GM23248 (cell line): ENCODE measurements at places on chromosomes 2 and 18. TPM values are rescaled to one million over a fixed set of nuclear protein-coding genes. Genes with fewer than 3 reads are reported as not detected.
A peak's percentile ranks its signal among the peaks of the same experiment; 100 is the strongest.

DNA sequence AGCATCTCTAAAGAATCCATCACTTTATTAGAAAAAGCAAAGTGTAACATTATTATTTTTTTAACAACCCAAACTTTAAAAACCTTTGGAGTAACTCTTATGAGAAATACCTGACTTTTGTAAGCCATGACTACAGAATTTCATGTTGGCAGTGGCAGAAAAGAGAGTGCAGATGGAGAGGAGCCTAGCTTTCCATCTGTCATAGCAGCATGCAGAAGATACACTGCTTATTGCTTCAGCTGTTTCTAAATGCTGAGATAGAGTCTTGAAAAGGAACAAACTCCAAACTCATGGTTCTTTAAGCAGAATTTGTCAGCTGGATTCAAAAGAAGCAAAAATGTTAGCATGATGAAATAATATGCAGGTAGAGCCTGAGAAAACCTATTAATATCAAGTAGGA is 1130.3 kb downstream of the DPP10 start:
- no peaks in the 10 kb centered on the region for H3K36me3 ChIP-seq
- no peaks in the 10 kb centered on the region for H3K4me1 ChIP-seq
- H3K27me3 ChIP-seq: no peaks in the 10 kb centered on the region
- DNase-seq: no peak
- H3K4me3 ChIP-seq: no peak overlapping the region
- H3K27ac ChIP-seq: no peak overlapping the region

DNA sequence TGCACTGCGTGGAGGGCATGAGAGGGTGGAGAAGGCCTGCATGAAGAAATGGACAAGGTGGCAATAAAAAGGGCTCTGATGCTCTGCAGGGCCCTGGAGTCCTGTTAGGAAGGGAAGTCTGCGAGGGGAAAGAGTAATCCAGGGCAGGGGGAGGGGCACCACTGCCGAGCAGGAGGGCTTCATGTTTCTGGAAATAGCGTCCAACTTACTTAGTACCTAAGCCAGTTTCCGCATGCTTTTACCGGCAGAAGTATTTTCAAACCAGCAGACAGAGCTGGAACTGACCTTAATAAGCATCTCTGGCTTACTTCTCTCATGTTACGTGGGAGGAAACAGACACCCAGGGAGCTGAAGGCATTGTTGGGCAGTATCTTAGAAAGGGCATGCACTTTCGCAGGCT is 156.7 kb downstream of the GALNT14 start:
- no peak overlapping the region for H3K4me3 ChIP-seq
- H3K36me3 ChIP-seq: no peaks in the 10 kb centered on the region
- H3K27ac ChIP-seq: no peak overlapping the region
- H3K4me1 ChIP-seq: peaks cover 8% of the 10 kb centered on the region
- DNase-seq: no peak

GRCh38 chr18:78983512-78983911 is 3.9 kb downstream of the SALL3 start:
- H3K27ac ChIP-seq: no peak overlapping the region
- DNase-seq: no peak
- no peaks in the 10 kb centered on the region for H3K4me1 ChIP-seq
- no peaks in the 10 kb centered on the region for H3K36me3 ChIP-seq
- no peak overlapping the region for H3K4me3 ChIP-seq

The FABP1 gene
- not detected in 2 replicates for total RNA-seq

DNA sequence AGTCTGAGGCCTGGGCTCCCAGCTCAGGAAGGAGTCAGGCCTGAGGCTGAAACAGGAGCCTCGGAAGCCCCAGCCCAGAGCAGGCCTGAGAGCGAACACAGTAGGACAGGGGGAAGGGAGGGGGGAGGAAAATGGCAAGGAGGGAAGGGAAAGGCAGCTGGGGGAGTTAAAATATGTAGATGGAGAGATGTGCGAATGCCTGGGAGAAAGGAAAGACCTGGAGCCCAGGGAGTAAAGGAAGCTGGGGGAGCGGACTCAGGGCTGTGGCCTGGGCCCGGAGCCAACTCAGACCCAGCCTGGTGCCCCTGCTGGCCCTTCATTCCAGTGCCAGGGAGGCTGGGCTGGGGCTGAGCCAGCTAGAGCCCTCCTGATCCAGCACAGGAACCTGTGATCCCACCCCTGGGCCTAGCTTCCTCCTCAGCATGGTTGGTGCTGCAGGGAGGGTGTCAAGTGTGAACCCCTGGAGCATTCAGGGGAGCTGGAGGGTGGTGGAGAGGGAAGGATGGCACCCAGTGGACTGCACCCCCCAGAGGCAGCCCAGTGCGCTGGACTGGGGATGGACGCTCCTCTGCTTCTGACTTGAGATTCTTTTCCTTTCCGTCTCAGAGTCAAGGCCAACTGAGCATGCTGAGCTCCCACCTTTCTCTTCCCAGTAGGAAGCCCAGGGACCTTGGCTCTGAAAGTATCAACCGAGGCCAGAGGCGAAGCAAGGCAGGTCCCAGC is 46.3 kb downstream of the EMX1 start:
- H3K27me3 ChIP-seq: no peaks in the 10 kb centered on the region
- no peaks in the 10 kb centered on the region for H3K36me3 ChIP-seq
- H3K4me1 ChIP-seq: no peaks in the 10 kb centered on the region
- no peak overlapping the region for H3K4me3 ChIP-seq
- no peak for DNase-seq

- H3K27ac ChIP-seq: no peak overlapping the region
- peaks cover 8% of the 10 kb centered on the region; the same call in 1 of the 2 replicates for H3K4me1 ChIP-seq
- DNase-seq: no peak
- H3K36me3 ChIP-seq: no peaks in the 10 kb centered on the region
- no peaks in the 10 kb centered on the region for H3K27me3 ChIP-seq
These were observed 13.1 kb upstream of the CCNYL1 start for GRCh38 chr2:207698301-207698700.

GRCh38 chr18:13680612-13681011 is 45.7 kb downstream of the FAM210A start:
- H3K36me3 ChIP-seq: peaks cover 7% of the 10 kb centered on the region; the same call in 1 of the 2 replicates
- H3K4me3 ChIP-seq: no peak overlapping the region
- DNase-seq: no peak

The AGAP1 gene
- 9.9 and 18.3 TPM in 2 replicates for total RNA-seq

DNA sequence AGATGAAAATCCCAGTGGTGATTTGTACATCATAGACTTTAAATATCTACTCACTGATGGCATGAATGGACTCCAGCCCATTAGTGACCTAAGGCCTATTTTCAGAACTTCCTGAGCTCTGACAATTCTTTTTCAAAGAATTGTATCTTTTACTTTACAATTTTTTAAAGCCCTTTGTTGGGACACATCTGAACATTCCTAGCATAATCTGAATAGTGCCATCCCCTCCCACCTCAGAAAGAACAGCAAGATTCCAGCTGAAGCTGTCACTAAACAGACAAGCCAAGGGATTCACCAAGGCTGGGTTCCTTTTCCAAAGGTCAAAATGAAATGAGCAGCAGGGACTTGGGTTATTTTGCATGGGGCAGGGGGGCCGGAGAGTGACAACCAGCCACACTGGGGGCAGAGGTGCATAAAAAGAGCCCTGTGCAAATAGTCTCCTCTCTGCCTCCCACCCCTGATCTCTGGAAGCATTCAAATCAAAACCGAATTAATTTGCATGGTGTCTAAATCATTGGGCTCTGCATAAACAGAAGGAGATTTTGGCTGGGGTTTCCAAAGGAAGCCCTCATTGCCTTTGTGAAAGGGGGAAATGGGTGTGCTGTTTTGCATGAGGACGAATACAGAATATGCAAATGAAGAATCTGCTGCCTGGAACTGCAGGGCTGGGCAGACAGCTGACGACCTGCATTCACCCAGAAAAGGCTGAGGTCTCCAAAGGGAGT is 17.2 kb downstream of the EPHA4 start:
- H3K27ac ChIP-seq: peak overlapping the region; percentile 60
- no peak overlapping the region for H3K4me3 ChIP-seq
- peak; percentile 77 for DNase-seq
- H3K36me3 ChIP-seq: peaks cover 7% of the 10 kb centered on the region; the same call in 1 of the 2 replicates

- DNase-seq: peak; percentile 57
- H3K4me3 ChIP-seq: no peak overlapping the region
- H3K36me3 ChIP-seq: no peaks in the 10 kb centered on the region
- no peaks in the 10 kb centered on the region for H3K27me3 ChIP-seq
- H3K4me1 ChIP-seq: 0 out of 2 replicates have a peak, but pooled peaks cover 5% of the 10 kb centered on the region
These were observed 333.7 kb downstream of the CYP26B1 start for GRCh38 chr2:71813807-71814470.

DNA sequence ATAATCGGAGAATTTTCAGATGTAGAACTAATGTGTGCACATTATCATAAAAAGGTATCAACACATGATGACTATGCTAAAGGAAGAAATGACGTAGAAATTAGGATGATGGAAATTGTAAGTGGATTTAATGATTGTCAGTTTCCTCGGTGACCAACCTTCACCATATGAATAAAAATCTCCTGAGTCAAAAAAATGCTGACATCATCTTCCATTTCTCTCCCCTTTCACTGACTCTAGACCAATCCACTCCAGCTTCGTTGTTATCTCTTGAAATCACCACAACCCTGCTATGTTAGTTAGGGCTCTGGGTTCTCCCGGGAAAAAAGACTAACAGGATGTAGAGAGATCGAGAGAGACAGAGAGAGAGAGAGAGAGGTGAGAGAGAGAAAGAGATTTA is 204.8 kb upstream of the KYNU start:
- H3K4me3 ChIP-seq: no peak overlapping the region
- H3K36me3 ChIP-seq: no peaks in the 10 kb centered on the region
- no peaks in the 10 kb centered on the region for H3K27me3 ChIP-seq
- no peaks in the 10 kb centered on the region for H3K4me1 ChIP-seq
- DNase-seq: no peak
- H3K27ac ChIP-seq: no peak overlapping the region

The FAM117B gene
- total RNA-seq: 0.51 and 1.2 TPM in 2 replicates

DNA sequence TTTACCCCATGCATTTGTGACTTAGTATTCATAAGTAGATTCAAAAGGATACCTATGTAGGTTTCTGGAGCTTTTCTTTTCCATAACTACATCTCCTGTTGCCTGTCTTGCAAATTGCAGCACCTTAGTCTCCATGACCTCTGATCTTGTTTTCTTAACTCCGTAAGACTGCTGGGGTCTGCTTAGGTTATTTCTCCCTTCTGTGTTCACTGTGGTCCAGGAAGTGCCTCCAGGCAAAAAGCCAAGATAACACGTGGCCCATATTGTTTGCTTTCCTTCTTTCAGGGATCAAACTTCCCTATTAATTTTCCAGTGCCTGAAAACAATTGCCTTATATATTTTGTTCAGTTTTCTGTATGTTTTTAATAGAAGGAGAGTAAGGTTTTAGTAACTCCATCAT is 86.4 kb downstream of the GCA start:
- no peaks in the 10 kb centered on the region for H3K27me3 ChIP-seq
- no peak overlapping the region for H3K27ac ChIP-seq
- H3K4me1 ChIP-seq: no peaks in the 10 kb centered on the region
- no peak overlapping the region for H3K4me3 ChIP-seq
- DNase-seq: no peak

The C2orf80 gene
- not detected in 2 replicates for total RNA-seq

DNA sequence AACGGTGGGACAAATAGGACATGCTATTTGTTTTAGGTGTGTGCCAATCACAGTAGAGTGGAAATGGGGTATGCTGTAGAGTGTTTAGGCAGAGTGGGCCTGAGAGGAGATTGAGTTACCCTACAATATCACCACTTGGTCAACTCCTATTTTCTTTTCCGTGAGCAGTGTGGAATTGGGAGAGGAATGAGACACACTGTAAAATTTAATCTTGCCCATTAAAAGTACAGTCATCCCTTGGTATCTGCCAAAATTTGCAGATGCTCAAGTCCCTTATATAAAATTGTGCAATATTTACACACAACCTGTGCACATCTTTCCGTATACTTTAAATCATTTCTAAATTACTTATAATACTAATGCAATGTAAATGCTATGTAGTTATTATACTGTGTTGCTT is 12.4 kb downstream of the FBXO48 start:
- H3K27me3 ChIP-seq: no peaks in the 10 kb centered on the region
- no peak overlapping the region for H3K27ac ChIP-seq
- H3K4me1 ChIP-seq: peaks cover 20% of the 10 kb centered on the region

- H3K27ac ChIP-seq: no peak overlapping the region
- DNase-seq: no peak
- no peaks in the 10 kb centered on the region for H3K36me3 ChIP-seq
- H3K4me1 ChIP-seq: peaks cover 14% of the 10 kb centered on the region
- no peak overlapping the region for H3K4me3 ChIP-seq
These were observed 186.7 kb upstream of the SIX2 start for GRCh38 chr2:45195916-45196315.

DNA sequence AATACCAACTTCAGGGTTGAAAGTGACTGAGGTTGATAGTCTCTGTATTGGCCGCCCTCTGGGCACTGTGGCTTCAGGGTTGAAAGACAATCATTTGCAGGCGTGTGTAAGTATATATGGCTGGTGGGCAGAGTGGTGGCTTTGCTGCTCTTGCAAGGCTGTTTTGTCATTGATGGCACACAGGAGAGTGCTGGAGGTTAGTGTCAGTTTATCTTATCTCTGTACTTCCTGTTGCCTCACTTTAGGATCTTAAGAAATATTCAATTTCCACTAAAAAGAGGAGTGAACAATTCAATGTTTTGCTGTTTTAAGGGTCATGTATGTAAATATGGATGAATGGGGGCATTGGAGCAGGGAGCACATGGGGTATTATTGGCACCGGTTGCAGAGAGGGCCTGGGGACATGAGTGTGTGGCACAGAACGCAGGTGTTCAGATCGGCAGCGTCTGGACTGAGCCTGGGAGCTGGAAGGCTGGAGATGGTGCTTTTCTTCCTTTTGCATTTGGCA is 51.5 kb downstream of the NCK2 start:
- H3K4me3 ChIP-seq: no peak overlapping the region
- peak overlapping the region; percentile 81 for H3K27ac ChIP-seq
- no peak for DNase-seq
- H3K27me3 ChIP-seq: no peaks in the 10 kb centered on the region
- no peaks in the 10 kb centered on the region for H3K36me3 ChIP-seq

The NR4A2 gene
- 0.86 and 1.1 TPM in 2 replicates for total RNA-seq

The LRRTM4 gene
- total RNA-seq: not detected in 2 replicates

GRCh38 chr18:26710470-26711096 is 154.9 kb downstream of the AQP4 start:
- H3K27ac ChIP-seq: no peak overlapping the region
- no peak for DNase-seq
- H3K36me3 ChIP-seq: no peaks in the 10 kb centered on the region
- H3K4me1 ChIP-seq: no peaks in the 10 kb centered on the region

DNA sequence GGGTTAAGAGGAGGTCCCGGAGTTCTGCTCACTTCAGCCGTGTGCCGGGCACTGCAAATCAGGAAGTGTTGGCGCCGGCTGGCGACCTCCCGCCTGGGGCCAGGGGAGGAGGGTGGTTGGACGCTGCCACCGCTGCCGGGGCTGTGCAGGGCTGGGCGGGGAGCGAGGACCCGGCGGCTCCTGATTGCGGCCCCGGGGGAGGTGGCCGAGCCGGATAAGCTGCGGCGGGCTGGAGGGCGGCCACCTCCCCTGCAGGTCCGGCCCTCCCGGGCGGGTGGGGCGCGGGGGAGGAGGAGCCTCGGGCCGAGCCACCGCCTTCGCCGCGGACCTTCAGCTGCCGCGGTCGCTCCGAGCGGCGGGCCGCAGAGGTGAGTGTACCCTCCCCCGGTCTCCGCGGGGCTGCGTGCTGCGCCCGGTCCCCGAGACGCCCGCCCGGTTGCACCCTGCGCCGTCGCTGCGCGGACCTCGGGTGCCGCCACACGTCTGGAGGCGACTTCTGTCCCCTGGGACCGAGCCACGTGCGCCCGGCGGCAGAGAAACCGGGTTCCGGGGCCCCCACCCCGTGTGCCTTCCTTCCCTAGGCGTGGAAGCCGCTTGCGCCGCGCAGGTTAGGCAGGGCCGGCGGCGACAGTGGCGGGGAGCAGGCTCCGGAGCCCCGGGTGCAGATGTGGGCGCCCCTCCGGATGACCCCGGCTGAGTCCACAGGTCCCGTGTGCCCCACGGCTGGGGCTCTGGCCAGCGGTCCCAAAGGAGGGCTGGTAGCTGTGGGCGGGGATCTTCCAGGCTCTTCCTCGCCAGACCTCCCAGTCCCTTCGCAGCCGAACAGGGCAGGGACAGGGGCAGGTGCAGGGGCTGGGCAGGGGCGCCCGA is at the start of gene STEAP3:
Gene STEAP3 (plus strand): TSS at position 314 of the 870 bp plus-strand sequence. CDS start 7,179 bp downstream, outside the sequence.
- no peak within 1 kb of the TSS for H3K27ac ChIP-seq
- no peaks in the 10 kb centered on the region for H3K27me3 ChIP-seq
- H3K36me3 ChIP-seq: no peaks in the 10 kb centered on the region
- H3K4me3 ChIP-seq: peak within 1 kb of the TSS; percentile 82
